Stimulated activated CD8-positive, alpha-beta memory T cell treated with anti-CD3 and anti-CD28 coated beads, Interleukin-4, amount 100 ng/mL, for 1 hour (primary cell): ENCODE measurements at places on chromosomes 5 and 9.

GRCh38 chr9:2055203-2055658 lies 40.1 kb downstream of the SMARCA2 start:
- DNase-seq = no peak

- DNase-seq = no peak
These were observed 223.0 kb downstream of the IRX1 start for GRCh38 chr5:3818624-3819023.

- DNase-seq = no peak
These were observed 6.6 kb downstream of the CPLX2 start for GRCh38 chr5:175878021-175878420.

GRCh38 chr5:6261256-6261655 lies 117.1 kb downstream of the MED10 start:
- no peak for DNase-seq

GRCh38 chr9:98375138-98375726 lies 119.8 kb upstream of the TBC1D2 start:
- no peak for DNase-seq

DNA sequence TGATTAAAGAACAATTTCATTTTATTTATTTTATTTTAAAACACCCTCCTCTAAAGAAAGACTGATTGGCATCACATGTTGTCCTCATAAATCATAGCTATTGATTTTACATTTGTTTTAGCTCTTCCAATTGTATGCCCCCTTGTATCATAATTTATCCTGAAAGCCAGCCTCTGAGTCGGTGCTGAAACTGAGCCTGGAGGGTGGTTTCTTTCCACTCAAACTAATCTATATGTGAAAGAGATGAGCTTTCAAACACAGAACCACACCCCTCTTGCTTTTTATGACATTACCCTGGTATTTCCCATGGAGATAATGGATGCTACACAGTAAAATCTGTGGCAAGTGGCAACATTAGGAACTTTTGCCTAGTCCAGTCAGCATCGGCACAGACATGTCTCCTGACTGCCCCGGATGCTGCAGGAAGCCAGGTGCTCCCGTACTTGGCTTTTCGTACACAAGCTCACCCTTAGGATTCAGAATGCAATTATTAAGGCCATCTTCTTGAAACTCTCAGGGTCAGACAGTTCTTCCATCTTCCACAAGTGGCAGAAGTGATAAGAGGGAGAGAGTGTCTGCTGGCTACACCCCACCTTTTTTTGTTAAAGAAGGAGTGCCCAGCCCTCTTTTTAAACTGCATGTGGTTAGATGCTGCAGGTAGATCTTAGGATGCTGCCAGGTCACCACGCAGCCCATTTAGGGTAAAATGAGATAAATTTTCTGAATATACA lies 91.1 kb downstream of the SNCAIP start:
- DNase-seq = no peak
